ENCODE measurements at places on chromosomes 2 and 18.

- DNase-seq = no peak
These were observed 125.5 kb upstream of the EPC2 start for GRCh38 chr2:148519013-148519412.

- no peak for DNase-seq
These were observed 459.5 kb upstream of the CDH20 start for GRCh38 chr18:60873708-60874107.

DNA sequence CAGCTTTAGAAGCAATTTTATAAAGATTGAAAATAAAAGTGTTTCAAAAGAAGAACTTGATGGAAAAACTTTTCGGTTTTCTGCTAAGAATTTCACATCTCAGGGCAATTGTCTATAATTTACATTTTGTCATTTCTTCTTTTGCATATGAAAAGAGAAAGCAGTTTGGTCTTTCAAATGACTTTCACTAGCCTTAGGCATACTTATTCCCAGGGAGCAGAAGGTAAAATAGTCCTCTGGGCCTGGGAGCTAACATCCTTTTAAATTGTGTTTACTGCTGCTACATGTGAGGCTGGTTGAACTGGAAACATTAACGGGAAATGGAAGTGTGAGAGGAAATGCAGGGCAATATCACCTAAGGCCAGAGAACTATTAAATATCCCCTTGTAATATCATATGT lies 37.1 kb downstream of the MYO3B start:
- DNase-seq = no peak

DNA sequence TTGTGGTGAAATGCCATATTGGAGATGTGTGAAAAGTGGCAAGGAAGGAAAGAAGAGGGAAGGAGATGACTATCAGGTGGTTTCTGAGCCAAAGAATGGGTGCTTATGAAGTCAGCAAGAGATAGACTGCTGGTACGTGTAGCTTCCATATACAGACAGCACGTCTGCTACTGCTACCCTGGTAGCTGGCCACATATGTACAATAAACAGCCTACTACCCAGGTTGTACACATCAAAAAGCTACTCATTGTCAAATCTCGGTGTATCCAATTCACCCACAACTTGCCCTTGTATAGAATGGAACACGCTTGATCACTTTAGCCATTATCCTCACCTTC lies 761.8 kb downstream of the LRRTM4 start:
- no peak for DNase-seq

- DNase-seq = no peak
These were observed 67.3 kb downstream of the NDUFA10 start for GRCh38 chr2:239957681-239958472.

- DNase-seq = no peak
These were observed 143.3 kb upstream of the TACR1 start for GRCh38 chr2:75342504-75343175.

DNA sequence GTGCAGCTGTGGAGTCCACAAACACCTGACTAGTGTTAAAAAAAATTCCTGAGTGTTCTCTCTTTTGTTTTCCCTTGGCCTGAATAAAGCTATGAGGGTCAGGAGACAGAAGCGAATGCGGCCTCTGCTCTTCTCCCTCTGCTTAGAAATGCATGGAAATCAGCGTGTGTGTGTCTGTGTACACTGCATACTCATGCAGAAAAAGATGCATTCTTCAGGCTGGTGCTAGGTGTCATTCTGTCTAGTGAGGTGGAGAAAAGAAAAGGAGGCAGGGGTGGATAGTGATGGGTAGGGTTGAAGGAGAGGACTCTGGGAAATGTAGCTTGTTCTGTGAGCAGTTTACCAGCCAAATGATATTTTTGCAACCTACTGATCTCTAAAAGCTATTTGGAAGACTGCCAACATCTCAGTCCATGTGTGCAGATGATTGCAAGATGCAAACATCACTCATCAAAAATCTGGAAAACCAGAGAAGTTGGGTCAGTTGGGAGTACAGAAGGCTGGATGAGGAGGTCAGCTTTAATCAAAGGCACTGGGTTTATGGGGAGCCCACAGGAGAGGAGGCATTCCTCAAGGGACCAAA lies 177.7 kb downstream of the INSIG2 start:
- no peak for DNase-seq

Measured in stimulated activated CD4-positive, alpha-beta T cell treated with anti-CD3 and anti-CD28 coated beads, TNF-alpha, amount 100 ng/mL, for 48 hours (primary cell).